Foreskin melanocyte (primary cell): ENCODE measurements at places on chromosomes 7 and 10.

DNA sequence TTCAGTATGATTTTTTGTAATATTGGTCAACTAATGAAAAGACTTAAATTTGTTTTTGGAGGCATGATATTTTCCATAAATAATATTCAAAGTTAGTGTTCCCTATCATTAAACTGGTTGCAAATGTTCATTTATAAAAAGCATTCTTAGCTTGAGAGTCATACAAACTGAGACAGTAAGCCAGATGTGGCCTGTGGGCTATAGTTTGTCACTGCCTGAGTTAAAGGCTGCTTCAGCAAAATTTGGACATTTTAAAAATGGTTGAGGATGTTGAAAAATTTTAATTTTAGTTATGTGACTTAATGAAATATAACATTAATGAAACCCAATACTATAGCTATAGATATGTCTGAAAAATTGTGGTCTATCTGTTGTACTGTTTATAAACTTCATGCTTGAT is 180.2 kb upstream of the CACNA2D1 start:
- DNase-seq: no peak

GRCh38 chr10:70348228-70348850 is 34.1 kb downstream of the LRRC20 start:
- DNase-seq: no peak

GRCh38 chr10:44968091-44968490 is 8.5 kb downstream of the RASSF4 start:
- DNase-seq: no peak

DNA sequence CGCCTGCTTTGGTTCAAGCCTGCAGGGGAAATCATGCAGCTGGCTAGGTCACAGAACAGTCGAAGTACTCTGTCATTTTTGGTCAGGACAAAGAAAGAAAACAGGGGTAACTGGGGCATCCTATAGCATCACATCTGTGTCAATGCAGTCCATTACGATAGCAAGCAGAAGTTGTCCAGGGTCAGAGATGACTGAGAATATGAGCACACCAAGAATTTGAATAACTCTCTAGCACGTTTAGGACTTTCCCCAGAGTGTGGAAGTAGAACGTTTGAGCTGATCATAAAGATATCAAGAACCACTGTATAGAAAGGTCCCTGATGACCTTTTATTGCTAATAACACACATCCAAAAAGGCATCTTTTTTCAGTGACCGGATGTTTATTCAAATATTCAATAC is 12.7 kb upstream of the HECW1 start:
- DNase-seq: no peak

DNA sequence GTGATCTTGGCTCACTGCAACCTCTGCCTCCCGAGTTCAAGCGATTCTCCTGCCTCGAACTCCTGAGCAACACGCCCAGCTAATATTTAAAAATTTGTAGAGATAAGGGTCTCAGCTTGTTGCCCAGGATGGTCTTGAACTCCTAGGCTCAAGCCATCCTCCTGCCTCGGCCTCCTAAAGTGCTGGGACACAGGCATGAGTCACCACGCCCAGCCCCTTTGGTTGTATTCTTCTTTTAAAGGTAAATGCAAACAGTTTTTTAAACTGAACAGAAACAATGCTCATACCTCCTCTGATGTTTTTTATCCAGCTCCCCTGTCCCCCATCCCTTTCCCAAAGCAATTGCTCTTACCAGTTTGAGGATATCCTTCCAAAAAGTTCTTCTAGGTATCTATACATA is 79.5 kb upstream of the DUSP5 start:
- no peak for DNase-seq

- DNase-seq: no peak
Measured at GRCh38 chr7:32256376-32256775, 186.2 kb upstream of the PDE1C start.

GRCh38 chr7:142030848-142031247 is 35.2 kb downstream of the MGAM start:
- no peak for DNase-seq

GRCh38 chr7:140637400-140637799 is 3.2 kb downstream of the DENND2A start:
- DNase-seq: no peak
